Activated naive CD4-positive, alpha-beta T cell treated with anti-CD3 and anti-CD28 coated beads, Interleukin-2, amount 10 ng/mL, durations not matched to agents 7 days and 5 days (primary cell): ENCODE measurements at places on chromosomes 16 and 17.
A peak's percentile ranks its signal among the peaks of the same experiment; 100 is the strongest.

- DNase-seq = no peak
Measured at GRCh38 chr17:60293580-60294335, 98.2 kb downstream of the USP32 start.

GRCh38 chr17:81959362-81960129, 1.4 kb downstream of the NOTUM start:
- peak; percentile 82 for DNase-seq

DNA sequence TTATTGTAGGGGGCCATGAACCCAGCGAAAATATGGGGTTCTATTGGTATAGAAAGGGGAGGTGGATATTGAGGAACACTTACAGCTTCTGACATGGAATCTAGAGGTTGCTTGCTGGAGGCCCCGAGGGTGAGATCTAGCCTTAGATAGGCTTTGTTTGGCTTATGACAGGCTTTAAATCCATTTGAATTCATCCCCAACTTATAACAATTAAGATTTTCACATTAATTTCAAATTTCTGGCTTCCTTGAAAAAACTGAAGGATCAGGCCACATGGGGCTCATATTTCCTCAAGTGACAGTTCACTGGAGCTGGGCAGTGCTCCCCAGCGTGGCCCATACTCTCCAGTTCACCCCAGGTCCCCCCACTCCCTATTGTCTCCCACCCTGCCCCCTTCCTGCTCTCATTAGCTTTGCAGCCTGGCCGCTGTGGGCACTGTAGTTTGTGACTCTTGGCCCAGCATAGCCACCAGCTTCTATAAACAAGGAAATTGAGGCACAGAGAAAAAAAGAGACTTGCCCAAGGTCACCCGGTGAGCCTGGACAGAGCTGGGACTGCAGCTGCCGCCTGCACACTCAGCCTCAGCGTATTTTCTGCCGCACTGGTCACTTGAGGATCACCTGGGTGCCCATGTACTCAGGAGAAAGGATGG, 19.8 kb upstream of the ADGRG1 start:
- DNase-seq = peak; percentile 15

DNA sequence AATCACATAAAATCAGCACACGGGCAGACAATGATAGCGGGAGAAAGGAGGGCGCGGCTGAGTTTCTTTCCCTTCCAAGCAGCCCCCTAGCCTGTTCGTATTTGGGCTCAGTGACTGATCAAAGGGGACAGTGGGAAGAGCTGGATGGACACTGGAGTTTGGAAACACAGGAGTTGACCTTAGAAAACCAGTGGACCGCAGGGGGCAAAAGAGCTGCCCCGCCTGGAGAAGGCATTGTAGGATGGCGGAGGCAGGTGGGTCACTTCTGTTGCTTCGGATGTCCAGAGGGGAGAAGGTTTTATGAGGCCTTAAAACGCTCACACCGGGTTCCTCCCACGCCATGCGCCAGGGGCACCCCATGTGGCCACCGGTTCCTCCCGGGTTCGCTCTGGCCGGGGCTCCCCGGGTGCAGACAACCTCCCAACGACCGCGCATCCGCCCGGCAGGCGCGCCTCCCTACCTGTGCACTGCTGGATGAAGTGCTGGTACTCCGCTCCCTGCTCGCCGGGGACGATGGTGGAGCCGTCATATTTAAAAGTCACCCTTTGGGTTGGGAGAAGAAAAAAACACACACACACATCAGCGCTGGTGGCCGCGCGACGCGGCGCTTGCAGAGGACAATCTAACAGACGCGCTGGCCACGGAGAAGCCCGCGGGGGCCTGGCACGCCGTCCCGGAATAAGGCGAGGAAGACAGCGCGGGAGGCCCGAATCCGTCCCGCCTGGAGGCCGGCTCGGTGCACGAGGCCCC, 662 bp downstream of the COTL1 start:
- peak; percentile 72 for DNase-seq

DNA sequence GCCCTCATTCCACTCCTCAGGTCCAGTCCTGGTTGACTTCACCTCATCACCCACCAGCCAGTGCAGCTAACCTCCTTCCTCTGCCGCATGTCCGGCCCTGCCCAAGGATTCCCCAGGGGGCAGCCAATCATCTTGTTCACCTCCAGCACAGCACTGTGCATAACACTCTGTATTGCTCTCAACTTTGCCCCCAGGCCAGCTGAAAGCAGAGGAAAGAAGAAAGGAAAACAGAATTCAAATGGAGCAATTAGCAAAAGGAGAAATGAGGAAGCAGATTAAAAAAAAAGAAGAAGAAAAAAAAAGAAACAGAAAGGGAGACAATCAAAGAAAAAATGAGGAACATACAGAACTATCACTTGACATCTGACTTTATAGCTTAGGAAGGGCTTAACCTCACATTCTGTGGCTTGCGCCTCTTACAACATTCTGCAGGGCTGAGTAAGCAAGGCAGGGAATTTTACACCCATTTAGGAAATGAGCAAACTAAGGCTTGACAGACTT, 26.1 kb downstream of the GAS7 start:
- no peak for DNase-seq

GRCh38 chr17:45287526-45288500, 25.9 kb upstream of the SPATA32 start:
- DNase-seq = no peak

- peak; percentile 81 for DNase-seq
Measured at GRCh38 chr17:40443196-40443987, at the start of gene IGFBP4. IGFBP4 (plus strand) TSS chr17:40443450; CDS start chr17:40443736, 286 bp downstream.

- DNase-seq = no peak
Measured at GRCh38 chr17:50060951-50061712, 5.2 kb downstream of the ITGA3 start.

GRCh38 chr16:86529160-86529559, 18.8 kb downstream of the FOXF1 start:
- DNase-seq = no peak

DNA sequence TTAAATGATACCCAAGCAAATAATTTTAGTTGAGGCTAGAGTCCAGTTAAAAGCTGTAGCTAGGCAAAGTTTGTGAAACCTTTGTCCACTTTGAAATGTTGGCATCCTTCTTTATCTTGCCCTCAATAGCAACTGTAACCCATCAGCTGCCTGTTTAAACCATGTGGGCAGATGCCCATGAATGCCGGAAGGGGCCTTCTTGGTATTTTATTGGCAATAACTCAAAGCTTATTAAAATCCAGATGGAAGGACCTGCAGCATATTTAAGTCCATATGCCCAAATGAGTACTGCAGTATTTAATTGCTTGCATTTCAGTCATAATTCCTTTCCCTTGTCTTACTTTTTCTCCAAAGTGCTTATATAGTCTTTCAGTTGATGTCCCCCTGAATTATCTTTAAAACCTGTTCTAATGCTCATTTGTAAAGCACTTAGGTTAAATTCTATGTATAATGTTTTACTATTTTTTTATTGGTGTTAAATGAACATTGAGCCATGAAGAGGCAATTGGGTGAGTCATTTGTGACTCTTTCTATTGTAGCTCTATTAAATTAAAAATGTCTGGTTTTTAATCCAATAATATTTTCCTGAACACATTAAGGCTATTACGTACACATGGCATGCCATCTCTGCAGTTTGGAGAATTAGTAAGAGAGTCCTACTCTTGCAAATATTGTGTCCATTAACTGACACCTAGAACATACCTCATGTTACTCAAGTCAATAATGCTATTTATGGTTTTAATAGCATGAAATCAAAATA, 225.3 kb downstream of the KCNJ2 start:
- no peak for DNase-seq

GRCh38 chr16:88375996-88376834, 6.5 kb upstream of the ZNF469 start:
- no peak for DNase-seq

GRCh38 chr17:58289869-58290268, 9.1 kb upstream of the MPO start:
- no peak for DNase-seq

GRCh38 chr17:75350706-75351105, 54.8 kb downstream of the GRB2 start:
- DNase-seq = no peak

DNA sequence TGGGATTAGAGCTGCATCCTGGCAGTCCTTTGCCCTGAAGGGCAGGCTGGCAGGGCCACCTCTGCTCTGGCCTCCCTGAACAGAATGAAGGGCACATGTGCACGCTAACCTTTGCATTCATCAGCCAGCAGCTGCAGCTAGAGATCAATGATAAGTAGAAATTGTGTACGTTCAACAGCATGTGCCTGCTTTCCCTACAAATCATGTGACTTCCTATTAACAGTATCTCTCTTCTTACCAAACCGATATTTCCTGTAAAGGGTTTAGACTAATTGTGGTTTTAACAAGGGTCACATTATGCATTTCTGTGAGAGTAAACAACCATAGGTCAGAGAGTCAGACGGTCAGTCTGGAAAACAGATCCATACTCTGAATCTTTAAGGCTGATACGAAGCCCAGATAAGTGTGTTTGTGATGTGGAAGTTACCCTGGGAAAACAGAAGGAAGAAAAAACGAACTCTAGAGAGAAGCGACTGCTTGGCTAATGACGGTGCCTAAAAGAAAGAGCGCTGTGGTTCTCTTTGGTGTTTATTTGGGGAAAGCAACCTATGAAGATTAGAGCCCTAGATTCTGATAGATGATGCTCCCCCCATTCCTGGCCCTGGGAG, 219.4 kb downstream of the MAF start:
- DNase-seq = no peak

DNA sequence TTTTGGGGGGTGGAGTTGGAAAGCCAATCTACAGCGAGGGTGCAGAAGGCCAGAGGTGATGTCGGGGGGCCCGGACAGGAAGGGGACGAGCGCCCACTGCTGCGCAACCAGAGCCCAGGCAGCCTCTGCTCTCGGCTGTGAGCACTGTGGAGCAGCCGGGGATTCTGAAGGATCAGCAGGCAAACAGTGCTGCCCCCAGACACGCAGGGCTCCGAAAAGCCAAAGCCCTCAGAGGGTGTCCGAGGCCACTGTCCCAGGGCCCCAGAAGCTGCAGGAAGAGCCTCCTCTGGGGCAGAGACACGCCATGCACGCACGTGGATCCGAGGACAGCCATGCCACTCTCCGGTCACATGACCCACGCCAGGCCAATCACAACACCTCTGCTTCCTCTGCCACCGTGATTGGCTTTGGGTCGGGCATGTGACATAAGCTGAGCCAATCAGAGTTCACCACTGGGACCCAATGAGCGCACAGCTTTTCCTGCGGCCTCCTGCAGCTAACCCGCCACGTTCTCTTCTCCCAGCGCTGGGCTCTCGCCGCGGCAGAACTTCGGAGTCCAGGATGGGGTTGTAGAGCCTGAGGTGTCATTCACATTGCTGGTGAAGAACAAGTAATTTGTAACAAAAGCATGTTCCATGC, 40.7 kb downstream of the ACTG1 start:
- DNase-seq = peak; percentile 47

- no peak for DNase-seq
Measured at GRCh38 chr17:9529033-9529700, 46.5 kb downstream of the STX8 start.

- DNase-seq = no peak
Measured at GRCh38 chr16:13379266-13379665, 477.9 kb downstream of the SHISA9 start.

DNA sequence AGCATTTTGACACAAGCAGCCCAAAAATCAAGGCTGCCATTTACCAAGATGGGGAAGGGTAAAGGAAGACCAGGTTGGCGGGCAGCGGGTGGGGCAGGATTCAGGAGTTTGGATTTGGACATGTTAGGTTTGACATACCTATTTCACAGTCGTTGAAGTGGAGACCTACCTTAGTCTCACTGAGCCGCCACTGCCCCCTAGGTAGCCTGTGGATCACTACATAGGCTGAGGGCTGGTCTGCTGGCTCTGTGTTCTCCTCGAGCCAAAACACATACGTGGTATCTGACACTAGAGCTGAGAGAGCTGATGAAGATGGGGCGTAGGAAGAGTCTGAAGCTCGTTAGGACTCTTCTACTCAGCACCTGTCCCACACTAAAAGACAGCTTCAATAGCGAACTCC, 115.1 kb downstream of the HIC1 start:
- DNase-seq = peak; percentile 46

GRCh38 chr17:1649844-1650501, at the start of gene RILP:
RILP (minus strand) TSS chr17:1649866; CDS start chr17:1649804, 62 bp downstream.
- peak; percentile 70 for DNase-seq

GRCh38 chr16:55015181-55015913, 84.7 kb downstream of the IRX5 start:
- no peak for DNase-seq

GRCh38 chr16:78443542-78444364, 344.3 kb downstream of the WWOX start:
- no peak for DNase-seq
